ENCODE measurements at places on chromosomes 13 and 19. TPM values are rescaled to one million over a fixed set of nuclear protein-coding genes. Genes with fewer than 3 reads are reported as not detected.

ATF5 gene
- 22.7 TPM for polyA plus RNA-seq

FXYD7 gene
- not detected for polyA plus RNA-seq

ZNF101 gene
- 10.2 TPM for polyA plus RNA-seq

OR7G1 gene
- not detected for polyA plus RNA-seq

SMIM44 gene
- polyA plus RNA-seq = not detected

NCR1 gene
- not detected for polyA plus RNA-seq

FAM83E gene
- 0.41 TPM for polyA plus RNA-seq

FBXL3 gene
- polyA plus RNA-seq = 22.3 TPM

Measured in kidney (tissue), 22 donors.